Foreskin keratinocyte (primary cell): ENCODE measurements at places on chromosomes 5 and 9. TPM values are rescaled to one million over a fixed set of nuclear protein-coding genes. Genes with fewer than 3 reads are reported as not detected.

- no peak for DNase-seq
Measured at GRCh38 chr5:35745193-35745592, 111.5 kb upstream of the IL7R start.

DNA sequence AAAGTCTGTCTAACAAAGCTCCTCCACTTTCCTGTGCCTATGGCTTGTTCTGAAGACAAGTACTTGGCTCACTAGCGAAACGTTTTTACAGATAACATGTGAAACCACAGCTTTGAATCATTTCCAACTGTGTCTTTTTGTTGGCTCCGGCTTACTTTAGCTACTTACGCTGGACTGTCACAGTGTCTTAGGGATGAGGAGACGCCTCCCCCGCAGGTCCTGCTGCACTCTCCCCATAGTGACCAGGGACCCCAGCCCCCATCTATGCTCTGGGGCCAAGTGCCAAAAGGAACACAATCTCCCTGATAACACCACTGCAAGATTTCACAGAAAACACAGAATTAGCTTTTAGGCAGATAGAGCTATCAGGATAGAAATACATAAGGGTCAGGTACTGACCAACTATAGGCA, 219.1 kb downstream of the ADAMTS6 start:
- no peak for DNase-seq

- peak; percentile 83 for DNase-seq
Measured at GRCh38 chr5:54251981-54252380, 58.4 kb downstream of the ARL15 start.

Gene CTXN3
- not detected in 2 replicates for total RNA-seq

Gene MYMK
- total RNA-seq, result not detected in 2 replicates

- DNase-seq, result no peak
Measured at GRCh38 chr9:16954040-16954439, 83.6 kb upstream of the BNC2 start.

Gene TPPP
- 0.14 and 0.44 TPM in 2 replicates for total RNA-seq

- DNase-seq, result no peak
Measured at GRCh38 chr9:121901616-121902015, 191.5 kb downstream of the TTLL11 start.

Gene EIF4EBP3
- total RNA-seq, result 2.5 and 4.4 TPM in 2 replicates

Gene TMEM215
- not detected in 2 replicates for total RNA-seq

Gene SPINK6
- total RNA-seq, result 0.61 and 1.1 TPM in 2 replicates

GRCh38 chr5:129679671-129680070, 68.2 kb upstream of the MINAR2 start:
- no peak for DNase-seq

DNA sequence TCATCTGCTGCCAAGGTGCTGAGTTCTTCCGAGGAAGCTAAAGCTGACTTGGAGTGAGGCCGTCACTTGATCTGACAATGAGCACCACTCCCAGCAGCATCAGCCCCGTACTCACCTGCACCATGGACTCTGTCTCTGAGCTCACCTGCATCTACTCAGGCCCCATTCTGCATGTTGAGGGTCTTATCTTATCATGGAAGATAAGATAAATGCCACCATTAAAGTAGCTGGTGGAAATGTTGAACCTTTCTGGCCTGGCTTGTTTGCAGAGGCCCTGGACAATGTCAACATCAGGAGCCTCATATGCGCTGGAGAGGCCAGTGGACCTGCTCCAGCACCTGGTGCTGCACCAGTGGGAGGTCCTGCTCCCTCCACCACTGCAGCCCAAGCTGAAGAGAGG, 35.0 kb upstream of the HMGCS1 start:
- no peak for DNase-seq

- no peak for DNase-seq
Measured at GRCh38 chr5:150560401-150561191, 52.7 kb downstream of the NDST1 start.

Gene MELK
- total RNA-seq, result 72.3 and 82.7 TPM in 2 replicates

DNA sequence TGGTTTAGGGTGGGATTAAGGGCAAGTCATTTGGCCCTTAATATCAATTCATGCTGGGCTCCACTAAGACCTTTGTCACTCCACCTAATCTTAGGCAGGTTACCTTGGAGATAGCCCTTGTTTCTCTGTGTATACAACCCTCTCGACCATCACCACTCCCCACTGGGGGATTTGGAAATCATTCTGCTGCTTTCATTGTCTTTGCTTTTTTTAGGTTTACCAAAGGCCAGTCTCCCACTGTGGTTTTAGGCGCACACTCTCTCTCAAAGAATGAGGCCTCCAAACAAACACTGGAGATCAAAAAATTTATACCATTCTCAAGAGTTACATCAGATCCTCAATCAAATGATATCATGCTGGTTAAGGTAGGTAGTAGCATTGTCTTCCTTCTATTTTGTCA, 6.2 kb downstream of the GZMK start:
- no peak for DNase-seq

DNA sequence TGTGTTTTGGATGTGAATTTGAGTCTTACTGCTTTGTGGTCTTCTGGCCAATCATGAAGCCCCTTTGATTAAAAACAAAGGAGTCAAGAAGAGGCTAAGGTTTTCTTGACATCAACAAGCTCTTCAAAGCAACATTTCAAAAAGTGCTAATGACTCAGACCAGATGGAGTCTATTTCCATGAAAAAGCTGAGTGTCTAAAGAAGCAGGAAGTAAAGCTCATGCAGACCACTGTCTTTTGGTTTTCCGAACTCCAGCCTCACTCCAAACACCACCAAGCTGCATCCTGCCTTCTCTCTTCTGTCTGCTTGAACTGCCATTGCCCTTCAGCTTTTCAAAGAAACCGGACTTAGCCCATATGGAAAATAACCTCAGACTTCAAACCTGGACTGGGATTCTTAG, 115.2 kb downstream of the PRDM6 start:
- DNase-seq, result no peak

DNA sequence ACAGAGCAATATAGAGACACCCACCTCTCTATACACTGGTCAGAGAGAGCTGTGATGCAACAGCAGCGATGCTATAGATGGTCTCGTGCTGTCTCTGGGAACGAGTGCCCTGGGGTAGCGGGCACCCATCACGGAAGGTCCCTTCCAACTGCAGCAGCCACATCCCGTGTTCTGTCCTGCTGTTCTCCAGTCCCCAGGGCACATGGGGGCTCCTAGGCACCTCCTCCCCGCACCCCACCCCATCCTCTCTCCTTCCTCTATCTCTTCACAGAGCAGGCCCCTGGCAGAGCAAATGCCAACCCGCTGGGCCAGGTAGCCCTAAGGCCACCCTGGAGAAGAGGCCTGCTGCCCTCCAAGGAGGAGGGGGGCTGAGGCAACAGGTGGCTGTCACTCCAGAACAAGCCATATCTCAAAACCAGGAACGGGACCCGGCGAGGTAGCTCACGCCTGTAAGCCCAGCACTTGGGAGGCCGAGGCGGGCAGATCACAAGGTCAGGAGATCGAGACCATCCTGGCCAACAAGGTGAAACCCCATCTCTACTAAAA, 8.2 kb downstream of the FIBCD1 start:
- no peak for DNase-seq

GRCh38 chr5:127930311-127930710, 153.3 kb upstream of the SLC12A2 start:
- DNase-seq, result no peak
